ENCODE measurements at places on chromosomes 1 and 21.
A peak's percentile ranks its signal among the peaks of the same experiment; 100 is the strongest.

DNA sequence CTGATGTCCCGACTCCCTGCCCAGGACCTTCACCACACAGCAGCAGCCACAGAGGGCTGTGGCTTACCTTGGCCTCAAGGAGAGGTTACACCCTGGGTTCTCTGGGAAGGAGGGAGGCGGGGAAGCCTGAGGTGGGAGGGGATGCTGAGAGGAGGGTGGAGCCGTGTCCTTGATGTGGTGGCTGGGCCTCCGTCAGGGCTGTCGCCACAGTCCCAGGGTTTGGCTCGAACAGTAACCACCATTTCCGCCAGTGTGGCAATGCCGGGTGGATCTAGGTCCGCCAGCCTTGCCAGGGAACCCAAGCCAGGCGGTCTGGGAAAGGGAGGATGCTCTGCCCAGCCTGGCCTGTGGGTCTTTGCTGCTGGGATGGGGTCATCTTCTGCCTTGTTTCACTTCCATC lies 18.4 kb upstream of the CDCA8 start:
- DNase-seq, result no peak

DNA sequence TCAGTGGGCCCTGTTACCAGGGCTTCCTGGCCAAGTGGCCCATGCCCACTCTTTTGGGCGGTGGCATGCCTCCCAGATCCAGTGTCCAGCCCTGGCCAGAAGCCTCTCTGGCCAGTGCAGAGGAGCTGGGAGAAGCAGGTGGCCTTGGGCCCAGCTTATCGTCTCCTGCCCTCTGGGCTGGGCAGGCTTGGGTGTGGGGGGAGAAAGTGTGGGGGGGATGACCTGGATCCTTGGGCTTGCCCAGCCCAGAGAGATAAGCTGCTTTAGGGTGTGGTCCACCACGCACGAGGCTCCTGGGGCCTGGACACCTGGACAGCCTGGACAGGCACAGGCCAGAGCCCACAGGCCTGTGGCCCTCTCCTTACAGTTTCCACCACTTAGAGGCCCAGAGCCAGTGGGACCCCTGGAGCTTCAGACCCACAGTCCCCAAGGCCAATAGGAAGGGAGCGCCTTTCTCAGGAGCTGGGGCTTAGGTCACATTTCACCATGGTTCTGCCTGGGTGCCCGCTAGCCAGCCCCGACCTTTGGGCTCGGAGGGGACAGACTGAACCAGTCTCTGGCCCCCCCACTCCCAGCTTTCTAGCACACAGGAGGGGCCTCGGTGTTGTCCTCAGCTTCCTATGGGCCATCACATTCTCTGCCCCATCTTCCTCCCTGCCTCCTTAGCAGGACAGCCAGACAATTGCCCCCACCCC lies 1.8 kb downstream of the ESPN start:
- DNase-seq, result no peak

- peak; percentile 27 for DNase-seq
Measured at GRCh38 chr1:25971066-25971810, 26.6 kb downstream of the PAFAH2 start.

DNA sequence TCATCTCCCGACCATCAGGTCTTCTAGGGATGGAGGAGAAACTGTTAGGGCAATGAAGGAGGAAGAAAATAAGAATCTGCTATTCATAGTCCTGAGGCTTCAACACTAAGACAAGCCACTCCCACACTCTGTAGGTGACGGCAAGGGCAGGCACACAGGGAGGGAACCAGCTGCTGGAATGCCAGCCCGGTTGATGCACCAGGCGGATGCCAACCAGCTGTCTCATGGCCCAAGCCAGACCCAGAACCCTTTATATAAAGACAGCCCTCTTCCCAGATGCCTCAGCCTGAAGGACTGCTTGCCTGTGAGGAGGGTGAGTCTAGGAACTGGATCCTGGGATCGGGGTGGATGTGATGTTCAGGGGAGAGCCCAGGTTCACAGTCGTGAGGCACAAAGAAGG lies at the start of gene KPRP:
TSS of gene KPRP (plus strand) at position 279 of the 400 bp plus-strand sequence. CDS start 1,564 bp downstream, outside the sequence.
- DNase-seq, result no peak

DNA sequence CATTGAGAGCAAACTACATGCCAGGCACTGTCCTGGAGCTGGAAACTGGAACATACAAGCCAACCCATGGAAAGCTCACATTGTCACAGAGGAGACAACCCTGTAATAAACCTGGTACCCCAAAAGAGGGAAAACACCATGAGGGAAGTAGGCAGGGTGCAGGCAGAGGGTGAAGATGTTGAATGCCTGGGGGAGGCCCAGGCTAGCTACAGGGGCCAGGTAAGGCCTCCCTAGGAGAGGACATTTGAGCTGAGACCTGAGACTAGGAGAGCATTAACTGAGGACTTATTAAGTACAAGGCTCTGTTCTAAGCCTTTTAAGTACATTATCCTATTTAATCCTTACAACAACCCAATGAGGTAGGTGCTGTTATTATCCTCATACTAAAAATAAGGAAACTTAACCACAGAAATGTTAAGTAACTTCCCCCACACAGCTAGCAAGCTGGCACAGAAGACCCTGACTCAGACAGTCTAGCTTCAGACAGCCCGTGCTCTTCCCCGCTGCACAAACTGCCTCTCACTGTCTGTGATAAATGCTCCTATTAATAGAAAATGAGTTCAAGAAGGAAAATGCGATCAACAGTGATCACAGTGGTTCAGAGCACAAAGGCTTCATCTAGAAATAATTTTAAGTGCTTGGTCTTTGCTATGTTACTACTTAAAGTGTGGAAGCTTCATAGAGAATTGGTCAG lies 41.8 kb downstream of the ZNF281 start:
- DNase-seq, result no peak

DNA sequence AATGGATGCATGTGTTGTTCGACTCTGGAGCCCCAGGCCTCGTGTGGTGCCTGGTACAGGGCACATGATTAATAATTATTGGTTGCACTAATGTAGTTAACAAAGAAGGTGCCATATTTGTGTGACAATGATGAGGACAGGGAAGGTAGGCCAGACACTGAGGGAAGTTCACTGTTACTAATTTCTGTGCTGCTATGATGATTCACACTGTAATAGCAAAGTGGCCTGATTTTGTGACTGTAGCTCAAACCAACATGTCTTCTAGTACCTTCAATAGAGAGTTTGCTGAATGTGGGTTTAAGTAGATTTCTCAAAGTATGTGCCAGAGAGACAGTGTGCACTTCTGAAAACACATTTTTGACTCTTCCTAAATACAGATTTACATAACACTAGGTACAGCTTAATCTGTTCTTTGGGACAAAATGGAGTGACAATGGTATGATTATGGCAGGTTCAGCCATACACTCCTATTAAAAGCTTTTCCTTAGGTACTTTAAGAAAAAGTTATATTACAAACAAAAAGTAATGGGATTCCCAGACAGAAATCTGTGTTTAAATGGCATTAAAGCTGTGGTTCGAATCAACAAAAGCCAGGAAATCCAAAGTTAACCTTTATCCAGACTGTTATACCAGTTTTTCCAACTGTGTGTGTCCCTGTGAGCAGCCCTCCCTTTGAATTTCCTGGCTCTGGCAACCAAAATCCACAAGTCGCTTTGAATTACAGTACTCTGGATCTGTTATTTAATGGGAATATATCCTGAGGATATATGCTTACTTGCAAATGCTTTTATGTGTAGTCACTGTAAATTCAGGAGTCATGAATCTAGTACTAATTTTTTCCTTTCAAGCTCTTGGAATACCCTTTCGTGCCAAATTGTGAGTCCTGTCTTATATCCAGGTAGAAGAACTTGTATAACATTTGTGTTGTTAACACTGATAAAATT lies 277.1 kb upstream of the SGIP1 start:
- DNase-seq, result no peak

- DNase-seq, result no peak
Measured at GRCh38 chr1:226873771-226874578, 3.6 kb downstream of the PSEN2 start.

- no peak for DNase-seq
Measured at GRCh38 chr1:93328809-93329760, 16.6 kb upstream of the DR1 start.

GRCh38 chr1:58649555-58649954 lies 50.3 kb downstream of the MYSM1 start:
- no peak for DNase-seq

DNA sequence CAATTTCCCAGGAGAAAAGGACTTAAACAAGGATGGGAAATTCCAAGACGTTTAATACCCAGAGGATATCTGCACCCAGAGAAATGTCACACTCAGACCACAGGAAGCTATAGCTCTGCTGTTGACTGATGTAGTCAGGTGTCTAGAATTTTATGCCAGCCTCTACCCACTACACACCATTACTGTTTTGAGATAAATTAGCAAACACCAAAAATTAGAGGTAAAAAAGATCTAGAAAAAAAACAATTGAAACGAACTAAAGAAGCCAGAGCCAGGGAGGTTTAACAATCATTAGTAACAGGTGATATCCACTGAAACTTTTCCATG lies 519.9 kb downstream of the SMYD3 start:
- no peak for DNase-seq

DNA sequence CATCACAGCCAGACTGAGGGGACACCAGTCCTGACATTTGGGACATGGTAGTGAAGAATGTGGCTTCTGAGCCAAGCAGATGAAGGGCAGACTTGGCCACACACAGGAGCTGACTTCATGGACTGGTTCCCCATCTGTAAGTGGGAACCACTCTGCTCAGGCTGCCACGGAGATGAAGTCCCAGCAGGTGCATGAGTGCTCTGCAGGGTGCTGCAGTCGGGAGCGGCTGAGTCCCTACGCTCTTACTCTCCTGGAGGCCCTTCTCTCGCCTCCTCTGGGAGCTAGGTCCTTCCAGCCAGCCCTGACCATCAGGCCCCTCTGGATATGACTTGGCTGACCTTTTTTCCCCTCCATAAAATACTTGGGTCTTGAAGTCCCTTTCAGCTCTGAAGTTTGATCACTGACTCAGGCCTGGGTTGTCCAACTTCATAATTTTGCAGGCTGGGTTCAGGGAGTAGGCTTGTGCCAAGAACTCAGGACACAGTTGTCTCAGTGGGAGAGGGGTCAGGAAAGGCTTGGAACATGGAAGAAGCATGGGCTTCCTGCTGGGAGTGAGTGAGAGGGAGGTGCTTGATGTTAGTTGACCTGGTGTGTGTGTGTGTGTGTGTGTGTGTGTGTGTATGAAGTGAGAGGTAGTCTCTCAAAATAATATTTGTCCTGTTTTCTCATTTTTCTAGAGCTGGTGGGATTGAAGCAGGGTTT lies 21.0 kb upstream of the EPS8L3 start:
- DNase-seq, result no peak

DNA sequence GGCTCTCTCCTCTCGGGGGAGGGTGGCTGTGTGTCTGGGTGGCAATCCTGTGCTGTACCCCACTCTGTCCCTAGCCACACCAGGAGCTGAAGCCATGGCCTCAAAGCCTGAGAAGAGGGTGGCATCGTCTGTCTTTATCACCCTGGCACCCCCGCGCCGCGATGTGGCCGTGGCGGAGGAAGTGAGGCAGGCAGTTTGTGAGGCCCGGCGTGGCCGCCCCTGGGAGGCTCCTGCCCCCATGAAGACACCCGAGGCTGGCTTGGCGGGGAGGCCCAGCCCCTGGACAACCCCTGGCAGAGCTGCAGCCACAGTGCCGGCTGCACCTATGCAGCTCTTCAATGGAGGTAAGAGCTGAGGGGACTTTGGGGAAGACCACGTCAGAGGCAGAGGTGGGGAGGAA lies 6.3 kb downstream of the FBLIM1 start:
- no peak for DNase-seq

- DNase-seq, result no peak
Measured at GRCh38 chr1:60146884-60147283, 73.3 kb upstream of the C1orf87 start.

DNA sequence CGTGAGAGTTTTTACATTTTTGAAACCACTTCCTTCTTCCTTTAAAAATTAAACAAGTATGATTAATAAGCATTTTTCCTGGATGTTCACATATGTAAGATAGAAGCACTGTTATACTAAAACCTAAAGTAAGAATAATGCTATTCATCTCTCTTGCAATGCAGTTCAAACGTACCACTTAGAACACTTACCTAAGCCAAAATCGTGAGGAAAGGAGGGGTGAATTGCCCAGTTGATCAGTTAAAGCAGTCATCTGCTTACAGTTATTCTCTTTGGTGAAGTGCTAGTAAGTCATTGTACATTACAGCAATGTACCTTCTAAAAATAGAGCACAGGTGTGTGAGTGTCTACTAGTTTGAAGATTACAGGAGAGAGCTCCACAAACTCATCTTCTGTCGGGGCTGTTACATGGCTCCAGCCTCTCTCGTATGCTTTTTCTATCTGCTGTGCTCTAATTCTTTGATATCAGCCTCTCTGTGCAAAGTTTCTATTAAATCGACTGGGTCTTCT lies 3.4 kb downstream of the NCAM2 start:
- no peak for DNase-seq

GRCh38 chr1:192966073-192966472 lies 93.1 kb downstream of the UCHL5 start:
- no peak for DNase-seq

DNA sequence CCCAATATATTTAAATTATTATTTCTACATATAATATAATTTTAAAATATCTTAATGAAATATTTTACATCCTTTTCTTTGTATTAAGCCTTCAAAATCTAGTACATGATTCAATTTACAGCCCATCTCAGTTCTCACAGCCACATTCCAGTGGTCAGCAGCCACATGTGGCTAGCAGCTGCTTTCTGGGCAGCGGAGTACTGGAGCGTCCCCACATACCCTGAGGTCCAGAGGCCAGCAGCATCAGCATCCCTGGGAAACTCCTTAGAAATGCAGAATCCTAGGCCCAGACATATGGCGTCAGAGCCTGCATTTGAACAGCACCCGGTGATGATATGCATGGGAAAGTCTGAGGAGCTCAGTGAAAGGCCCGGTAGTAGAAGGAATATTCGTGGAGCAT lies 8.6 kb upstream of the LHX4 start:
- no peak for DNase-seq

DNA sequence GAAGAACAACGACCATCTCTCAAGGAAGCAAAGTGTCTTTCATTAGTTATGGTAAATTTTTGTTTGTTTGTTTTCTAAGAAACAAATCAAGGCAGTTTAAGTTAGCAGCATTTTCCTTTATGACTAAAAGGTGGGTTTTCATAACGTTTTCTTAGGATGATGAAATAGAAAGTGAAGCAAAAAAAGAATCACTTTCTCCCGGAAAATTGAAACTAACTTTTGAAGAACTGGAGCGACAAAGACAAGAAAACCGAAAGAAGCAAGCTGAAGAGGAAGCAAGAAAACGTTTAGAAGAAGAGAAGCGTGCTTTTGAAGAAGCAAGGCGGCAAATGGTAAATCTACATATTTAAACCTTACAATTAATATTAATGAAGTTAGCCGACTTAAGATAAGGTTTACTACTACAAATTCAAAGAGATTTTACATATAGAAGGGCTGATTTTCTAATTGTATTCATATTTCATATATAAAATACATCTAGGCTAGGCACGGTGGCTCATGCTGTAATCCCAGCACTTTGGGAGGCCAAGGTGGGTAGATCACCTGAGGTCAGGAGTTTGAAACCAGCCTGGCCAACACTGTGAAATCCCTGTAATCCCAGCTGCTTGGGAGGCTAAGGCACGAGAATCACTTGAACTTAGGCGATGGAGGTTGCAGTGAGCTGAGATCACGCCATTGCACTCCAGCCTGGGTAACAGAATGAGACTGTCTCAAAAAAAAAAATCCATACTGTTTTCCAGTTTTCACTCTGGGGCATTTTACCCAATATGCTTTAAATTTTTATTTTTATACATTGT lies 38.3 kb downstream of the NEXN start:
- DNase-seq, result peak; percentile 5

- DNase-seq, result no peak
Measured at GRCh38 chr1:221841251-221841982, 99.5 kb upstream of the DUSP10 start.

GRCh38 chr21:40504825-40505224 lies 342.1 kb downstream of the DSCAM start:
- DNase-seq, result no peak
